ENCODE measurements at places on chromosomes 5 and 9.
A peak's percentile ranks its signal among the peaks of the same experiment; 100 is the strongest.

GRCh38 chr5:155136216-155136850, 122.8 kb downstream of the KIF4B start:
- no peak for DNase-seq

DNA sequence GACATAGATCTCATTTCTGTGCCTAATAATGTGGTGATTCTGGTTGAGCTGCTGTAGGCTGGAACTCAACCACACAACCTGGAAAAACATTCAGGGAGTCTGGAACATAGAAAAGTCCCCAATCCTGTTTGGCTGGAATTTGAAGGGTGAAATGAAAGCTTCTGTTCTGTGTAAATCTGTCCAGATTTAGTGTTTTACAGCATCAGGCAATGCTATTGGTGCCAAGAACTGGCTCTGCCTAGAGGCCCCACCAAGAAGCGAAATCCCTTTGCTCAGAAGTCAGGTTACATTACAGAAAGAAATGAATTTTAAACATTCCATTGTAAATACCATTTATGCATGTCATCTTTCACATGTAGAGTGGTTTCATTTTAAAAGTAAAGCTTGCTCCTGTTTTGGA, 56.3 kb downstream of the TMEM174 start:
- DNase-seq: no peak

DNA sequence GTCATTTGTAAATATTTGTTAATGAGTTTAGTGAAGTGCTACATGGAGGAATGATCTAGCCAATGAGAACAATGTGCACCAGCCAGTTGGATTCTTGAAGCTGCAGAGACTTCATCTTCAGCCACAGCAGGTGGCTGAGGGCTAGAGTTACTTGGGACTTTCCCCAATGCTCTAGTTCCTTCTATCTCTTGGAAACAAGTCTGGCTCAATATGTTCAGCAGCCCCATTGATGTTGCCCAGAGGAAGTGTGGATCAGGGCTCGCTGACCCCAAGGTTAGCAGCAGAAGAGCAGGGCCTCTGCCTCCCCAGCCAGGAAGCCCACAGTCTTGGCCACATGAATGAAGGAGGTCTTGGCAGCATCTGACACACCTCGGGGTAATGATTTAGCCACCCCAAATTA, 117.5 kb downstream of the SLC1A3 start:
- DNase-seq: no peak

DNA sequence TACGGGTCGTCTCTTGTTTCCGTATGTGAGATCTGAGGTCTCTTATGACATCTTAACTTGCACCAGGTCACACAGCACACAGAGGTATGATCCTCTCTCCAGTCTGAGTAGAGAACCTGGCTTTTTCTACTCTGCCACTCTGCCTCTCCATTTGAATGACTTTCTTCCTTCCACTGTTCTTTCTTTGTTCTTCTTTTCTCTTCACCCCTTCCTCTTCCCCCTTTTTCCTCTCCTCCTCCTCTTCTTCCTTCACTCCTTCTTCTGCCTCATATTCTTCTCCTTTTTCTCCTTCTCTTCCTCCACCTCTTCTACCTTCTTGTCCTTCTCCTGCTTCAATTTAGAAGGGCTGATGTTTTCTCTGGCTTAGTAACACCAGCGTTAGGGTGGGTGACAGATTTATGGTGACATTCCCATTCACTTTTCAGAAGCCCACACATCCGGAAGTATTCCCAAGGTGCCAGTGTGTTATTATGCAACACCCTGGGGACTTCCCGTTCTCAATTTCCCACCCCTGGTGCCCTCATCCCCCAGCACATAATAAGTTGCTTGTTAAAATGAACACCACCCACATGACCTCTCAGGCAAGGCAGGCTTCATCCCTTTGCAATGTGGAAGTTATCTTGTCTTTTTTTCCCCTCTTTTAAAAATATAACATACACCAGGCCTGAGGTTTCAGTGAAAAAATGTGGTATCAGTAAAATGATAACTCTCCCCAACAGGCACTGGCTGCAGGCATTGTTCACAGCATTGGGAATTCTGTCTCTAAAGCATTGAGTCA, 122.0 kb downstream of the PAPPA start:
- DNase-seq: no peak

GRCh38 chr9:116701940-116702642, 15.0 kb downstream of the TRIM32 start:
- no peak for DNase-seq

GRCh38 chr9:112819635-112820496, 69.3 kb downstream of the SNX30 start:
- peak; percentile 49 for DNase-seq
